ENCODE measurements at places on chromosomes 6 and 20.

GRCh38 chr20:40744072-40744817, 55.2 kb upstream of the MAFB start:
- peak; percentile 28 for DNase-seq

GRCh38 chr20:14817101-14817500, 479.7 kb upstream of the FLRT3 start:
- no peak for DNase-seq

GRCh38 chr6:47044397-47044796, 2.3 kb upstream of the ADGRF1 start:
- DNase-seq, result no peak

DNA sequence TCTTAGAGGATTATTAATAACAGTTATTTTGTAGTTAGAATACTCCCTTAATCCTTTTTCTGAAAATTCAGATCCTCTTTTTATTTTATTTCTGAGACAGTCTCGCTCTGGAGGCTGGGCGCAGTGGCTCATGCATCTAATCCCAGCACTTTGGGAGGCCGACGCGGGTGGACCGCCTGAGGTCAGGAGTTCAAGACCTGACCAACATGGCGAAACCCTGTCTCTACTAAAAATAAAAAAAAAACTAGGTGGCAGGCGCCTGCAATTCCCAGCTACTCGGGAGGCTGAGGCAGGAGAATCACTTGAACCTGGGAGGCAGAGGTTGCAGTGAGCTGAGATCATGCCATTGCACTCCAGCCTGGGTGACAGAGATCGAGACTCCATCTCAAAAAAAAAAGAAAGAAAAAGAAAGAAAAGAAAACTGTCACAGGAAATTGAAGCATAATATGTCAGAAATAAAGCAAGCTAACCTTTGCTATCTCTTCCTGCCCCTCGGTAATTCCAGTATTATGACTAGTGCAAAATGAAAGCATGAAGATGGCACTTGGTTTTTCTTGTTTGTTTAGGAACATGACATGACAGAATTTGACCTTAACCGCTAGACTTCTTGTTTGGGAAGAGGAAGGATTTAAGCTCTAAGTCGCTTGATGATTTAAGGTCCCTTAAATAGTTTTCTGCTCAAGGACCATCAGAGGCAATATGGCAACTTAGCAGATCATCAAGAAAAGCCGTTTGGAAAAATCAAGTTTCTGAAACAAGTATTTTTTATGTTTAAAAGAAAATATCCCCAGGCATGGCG, 1.8 kb upstream of the RBM39 start:
- peak; percentile 84 for DNase-seq

- DNase-seq, result no peak
These were observed 31.6 kb downstream of the GSTA2 start for GRCh38 chr6:52731719-52732118.

- no peak for DNase-seq
These were observed 94.7 kb downstream of the CLIC5 start for GRCh38 chr6:45920819-45921511.

DNA sequence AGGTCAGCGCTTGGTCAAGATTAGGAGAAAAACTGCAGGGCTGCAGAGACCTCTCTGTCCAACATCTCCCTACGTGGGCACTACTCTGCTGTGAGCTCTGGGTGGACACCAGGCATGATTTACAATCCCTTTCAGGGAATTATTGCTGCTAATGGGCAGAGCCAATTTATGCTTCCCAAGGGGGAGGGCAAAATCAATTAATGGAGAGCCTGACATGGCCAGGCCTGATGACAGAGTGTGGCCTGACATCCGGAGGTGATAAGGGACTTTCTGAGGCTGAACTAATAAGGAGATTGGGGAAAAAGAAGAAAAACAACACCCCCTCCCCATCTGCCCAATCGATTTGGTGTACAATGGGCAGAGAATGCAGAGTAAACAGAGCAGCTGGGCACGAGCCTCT, 5.0 kb upstream of the KCNK16 start:
- DNase-seq, result no peak

GRCh38 chr6:74870403-74870802, 335.4 kb downstream of the COL12A1 start:
- DNase-seq, result no peak

DNA sequence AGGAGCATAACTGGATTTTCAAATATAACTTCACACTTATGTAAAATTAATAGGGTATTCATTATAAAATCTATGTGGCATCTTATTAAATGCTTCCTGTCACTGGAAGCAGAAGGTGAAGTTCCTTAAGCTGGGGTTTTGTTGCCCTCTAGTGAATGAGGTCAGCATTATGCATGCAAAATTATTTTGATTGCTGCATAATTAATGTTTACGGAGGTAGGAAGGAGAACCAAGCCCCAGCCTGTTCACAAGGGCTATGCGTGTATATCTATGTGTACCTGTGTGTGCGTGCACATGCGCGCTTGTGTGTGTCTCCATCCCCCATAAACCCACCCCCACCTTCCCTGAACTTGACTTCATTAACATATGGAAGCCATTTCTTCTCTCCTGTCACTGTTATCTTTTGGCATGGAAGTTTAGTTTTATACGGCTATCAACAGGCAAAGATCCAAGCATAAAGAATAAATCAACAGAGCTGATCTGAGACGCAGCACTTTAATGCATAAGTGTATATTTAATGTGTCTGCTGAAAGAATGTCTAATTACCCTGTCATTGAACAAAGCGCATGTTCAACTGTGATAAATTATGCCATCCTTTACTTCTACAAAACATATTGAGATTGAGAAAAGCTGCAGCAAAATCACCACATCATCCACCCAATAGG, 90.2 kb upstream of the CDH4 start:
- DNase-seq, result no peak

DNA sequence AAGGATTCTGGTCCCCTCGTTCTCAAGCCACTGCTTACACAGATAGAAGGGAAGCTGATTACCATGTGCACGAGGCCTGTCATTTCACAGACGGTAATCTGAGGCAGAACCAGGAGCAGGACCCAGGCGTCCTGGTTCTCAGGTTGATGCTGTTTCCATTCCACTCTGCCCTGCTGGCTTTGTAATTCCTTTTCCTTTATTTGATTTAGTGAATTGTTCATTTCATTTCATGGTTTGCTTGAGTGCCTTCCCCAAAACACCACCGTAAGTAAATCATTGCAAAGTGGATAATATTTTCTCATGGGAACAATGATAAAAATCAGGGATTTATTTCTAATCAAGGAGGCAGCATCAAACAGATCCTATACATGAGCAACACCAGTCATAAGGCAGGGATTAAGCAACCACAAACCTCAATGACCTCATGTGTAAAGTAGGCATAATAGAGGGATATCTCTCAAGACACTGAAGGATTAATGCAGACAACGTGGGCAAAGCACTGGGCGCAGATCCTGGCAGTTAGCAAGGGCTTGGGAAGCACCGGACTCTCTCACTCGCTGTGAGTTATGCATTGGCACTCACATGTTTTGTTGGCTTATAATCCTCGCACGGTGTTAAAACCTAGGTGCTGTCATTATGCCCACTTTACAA, 229.5 kb upstream of the FOXQ1 start:
- DNase-seq, result no peak

DNA sequence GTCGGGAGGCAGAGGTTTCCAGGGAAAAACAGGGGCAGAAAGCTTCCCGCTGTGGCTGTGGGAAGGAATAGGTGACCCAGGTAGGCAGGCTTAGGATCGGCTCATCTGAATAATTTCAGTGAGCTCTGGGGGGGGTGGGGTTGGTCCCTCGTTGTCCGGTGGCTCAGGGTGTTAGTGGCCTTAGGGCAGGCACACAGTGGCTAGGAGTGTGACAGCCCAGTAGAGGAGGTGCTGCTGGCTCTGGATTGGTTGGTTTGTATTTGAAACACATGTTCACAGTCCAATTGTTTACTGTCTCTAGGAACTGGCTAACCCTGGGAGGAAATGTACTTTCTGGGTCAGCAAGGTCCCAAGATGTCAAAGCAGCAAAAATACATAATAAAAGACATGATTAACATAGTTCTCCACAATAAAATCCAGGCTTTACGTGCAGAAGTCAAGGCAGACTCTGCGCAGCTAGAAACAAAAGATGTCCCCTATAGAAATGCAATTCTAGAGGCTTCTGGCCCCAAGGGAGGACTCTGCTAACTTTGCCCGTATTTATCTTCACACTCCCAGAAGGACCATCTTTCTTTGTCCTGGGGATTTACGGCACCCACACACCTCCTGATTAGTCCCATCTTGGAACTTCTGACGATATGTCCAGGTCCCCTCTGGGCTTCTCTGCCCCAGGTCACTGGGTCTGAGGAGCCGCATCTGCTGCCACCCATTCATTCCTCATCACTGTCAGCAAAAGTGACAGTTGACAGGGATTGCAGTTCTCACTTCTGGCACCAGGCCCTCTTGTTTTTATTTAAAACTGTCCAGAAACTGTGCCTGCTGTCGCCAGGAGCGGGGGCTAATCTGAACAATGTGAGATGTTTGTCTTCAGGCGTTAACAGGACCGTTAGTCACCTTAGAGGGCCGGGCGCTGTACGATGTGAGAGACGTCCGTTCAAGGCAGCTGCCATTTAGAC, 18.7 kb downstream of the MOCS3 start:
- DNase-seq, result no peak

DNA sequence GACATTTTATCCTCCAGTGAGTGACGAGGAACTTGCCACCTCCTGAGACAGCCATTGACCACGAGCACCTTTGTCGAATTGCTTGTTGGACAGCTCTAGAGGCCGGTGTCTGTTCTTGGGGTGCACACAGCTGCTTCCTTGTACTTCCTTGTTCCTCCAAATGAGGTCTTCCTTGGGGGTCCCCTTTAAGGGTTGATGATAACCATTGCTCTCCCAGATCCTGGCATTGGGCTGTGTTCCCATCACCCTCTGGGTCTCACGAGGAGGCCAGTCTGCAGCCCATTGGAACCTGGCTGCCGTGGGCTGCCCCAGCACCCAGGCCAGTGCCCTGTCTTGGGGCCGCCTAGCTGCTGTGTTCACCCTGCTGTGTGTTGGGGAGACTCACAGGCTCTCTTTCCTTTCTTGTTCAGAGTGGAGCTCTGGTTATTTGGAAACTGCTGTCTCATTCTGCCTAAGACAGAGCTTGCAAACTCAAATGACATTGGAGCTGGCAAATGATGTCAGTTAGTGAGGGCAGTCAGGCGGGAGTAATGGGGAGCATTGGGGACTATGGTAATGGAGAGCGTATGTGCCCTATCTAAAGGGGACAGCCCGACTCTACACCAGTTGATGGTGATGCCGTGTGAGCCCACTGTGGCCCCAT, 25.7 kb downstream of the PPP1R16B start:
- no peak for DNase-seq

GRCh38 chr6:125749173-125749864, at the start of gene HEY2:
Gene HEY2, plus strand, starts transcription at chr6:125749632. Its CDS starts 145 bp downstream, at chr6:125749777.
- peak; percentile 94 for DNase-seq

GRCh38 chr6:159043947-159044346, 844 bp downstream of the TAGAP start:
- peak; percentile 43 for DNase-seq

- DNase-seq, result peak; percentile 96
These were observed at the start of gene PDE7B for GRCh38 chr6:135851442-135852271. Gene PDE7B, plus strand, starts transcription at chr6:135851701.

DNA sequence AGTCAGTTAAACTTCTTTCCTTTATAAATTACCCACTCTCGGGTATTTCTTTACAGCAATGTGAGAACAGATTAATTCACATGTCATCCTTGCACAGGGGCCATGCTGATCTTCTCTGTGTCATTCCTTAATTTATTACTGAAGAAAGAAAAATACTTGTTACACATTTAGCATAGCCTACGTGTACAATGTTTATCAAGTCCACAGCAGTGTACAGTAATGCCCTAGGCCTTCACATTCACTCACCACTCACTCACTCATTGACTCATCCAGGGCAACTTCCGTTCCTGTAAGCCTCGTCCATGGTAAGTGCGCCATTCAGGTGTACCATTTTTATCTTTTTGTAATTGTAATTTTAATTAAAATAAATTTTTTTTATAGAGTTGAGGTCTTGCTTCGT, 73.6 kb downstream of the RSPH3 start:
- DNase-seq, result no peak

Data from suppressor macrophage (primary cell).